ENCODE measurements at places on chromosomes 5 and 9.

DNA sequence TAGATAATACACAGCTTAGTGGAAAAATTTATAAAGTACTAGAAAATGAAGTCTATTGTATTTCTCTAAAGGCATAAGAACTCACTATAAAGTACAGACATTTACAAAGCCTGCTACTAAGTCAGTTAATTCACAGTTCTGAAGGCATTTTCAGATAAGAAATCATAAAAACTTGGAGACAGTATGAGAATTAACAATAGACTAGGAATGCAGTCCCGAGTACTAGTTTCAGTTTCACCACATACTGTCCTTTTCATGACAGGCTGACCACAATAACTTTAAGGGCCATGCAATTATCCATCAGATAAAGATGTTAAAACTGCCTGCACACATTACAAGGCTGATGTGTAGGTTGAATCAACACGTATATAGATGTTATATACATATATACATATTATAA is 362.6 kb upstream of the SMC2 start:
- DNase-seq, result no peak

GRCh38 chr5:8306288-8306896 is 437.4 kb downstream of the MTRR start:
- DNase-seq, result no peak

- DNase-seq, result no peak
These were observed 82.3 kb upstream of the AGXT2 start for GRCh38 chr5:35129921-35130485.

DNA sequence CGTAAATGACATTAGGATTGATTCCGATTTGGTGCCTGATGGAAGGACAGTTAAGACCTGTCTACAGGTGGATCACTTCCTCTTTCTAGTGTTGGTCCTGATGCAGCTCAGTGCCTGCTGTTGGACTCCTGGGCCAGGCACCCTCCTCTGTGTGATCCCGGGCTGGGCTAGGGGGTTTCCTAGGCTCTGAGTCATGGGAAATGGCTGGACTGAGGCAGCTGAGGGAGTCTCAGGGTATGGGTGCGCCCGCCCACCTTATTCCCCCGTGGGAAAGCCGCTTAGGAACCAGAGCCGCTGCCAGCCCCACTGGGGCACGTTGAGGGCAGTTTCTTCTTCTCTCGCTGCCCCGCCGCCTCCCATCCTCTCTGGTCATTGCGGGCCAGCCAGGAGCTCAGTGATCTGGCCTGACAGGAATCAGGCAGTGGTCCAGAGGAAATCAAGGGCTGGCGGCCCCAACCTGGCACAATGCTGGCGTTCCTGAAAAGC is 12.9 kb downstream of the TCF7 start:
- no peak for DNase-seq

Data from stimulated activated CD8-positive, alpha-beta memory T cell treated with anti-CD3 and anti-CD28 coated beads, Interleukin-7, amount 100 ng/mL, for 1 hour (primary cell).